Activated CD4-positive, alpha-beta T cell treated with anti-CD3 and anti-CD28 coated beads, Interleukin-2, amount 50 U/mL, for 1 hour (primary cell): ENCODE measurements at places on chromosomes 11 and 22.

DNA sequence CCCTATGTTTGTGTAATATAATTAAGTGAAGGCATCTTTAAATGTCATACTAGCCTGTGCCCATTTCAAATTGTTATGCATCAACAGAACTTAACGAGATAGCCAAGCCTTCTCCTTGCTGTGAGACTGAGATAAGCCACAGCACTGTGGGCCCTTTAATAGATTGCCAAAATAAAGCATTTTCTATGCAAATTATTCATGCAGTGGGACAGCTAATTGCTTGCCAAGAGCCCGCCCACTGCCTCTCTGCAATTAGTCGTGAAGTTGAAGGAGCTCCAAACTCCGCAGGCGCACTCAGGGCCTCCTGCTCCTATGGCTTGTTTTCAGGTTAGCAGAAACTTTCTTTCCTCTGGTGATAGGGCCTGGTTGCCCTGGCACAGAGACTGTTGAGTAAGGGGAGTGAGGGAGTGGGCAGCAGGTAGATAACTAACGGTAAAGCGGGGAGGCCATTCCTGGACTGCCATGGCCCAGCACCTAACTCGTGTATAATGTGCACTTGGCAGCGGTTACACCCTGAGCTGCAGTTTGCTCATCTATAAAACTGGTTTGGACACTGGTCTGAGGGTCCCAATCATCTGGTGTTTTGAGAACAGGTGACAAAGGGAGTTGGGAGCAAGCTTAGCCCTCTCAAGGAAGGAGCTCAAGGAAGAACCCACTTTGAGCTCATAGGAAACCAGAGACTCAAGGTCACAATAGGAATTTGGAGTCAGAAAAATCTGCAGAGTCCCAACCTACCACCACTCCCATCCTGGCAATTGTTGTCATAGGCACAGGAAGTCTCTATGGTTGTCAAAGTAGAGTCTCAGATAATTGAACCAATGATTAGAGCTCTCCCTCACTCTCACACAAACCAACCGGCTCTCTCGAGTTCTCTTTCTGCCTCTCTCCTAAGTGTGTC lies 33.9 kb upstream of the RIC3 start:
- DNase-seq, result no peak

DNA sequence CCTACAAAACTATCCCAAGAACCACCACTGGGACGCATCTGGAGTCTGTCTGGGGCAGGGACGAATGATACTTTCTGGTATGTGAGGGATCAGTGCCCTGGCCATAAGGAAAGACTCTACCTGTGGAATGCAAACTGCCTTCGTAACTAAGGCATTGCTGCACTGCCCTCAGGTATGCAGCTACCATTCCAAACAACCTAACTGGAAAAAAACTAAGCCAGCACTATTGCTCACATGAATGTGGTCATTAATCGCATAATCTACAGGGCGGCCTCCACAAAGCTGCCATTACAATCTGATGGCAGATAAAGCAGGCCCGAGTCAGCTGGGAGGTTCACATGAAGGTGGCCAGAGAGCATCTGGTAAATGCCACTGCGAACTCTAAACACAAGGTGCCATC lies 3.9 kb downstream of the PACSIN2 start:
- no peak for DNase-seq

DNA sequence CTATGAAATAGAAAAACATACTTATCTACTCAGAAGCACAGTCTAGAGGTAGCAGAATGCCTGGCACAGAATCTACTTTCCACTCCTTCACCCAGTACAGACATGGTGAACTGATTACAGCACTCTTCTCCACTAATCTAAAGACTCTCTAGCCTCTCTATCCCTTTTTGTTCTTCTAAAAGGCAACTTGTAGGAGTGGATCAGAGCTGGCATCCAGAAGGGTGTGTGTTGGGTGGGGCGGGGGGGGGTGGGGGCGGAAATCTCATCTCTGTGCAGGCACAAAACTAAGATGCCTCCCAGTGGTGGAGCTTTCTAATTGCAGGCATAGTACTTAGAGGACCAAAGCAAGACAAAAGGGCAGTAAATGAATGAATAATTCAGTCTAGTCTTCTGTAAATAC lies 11.5 kb upstream of the EMID1 start:
- DNase-seq, result no peak

DNA sequence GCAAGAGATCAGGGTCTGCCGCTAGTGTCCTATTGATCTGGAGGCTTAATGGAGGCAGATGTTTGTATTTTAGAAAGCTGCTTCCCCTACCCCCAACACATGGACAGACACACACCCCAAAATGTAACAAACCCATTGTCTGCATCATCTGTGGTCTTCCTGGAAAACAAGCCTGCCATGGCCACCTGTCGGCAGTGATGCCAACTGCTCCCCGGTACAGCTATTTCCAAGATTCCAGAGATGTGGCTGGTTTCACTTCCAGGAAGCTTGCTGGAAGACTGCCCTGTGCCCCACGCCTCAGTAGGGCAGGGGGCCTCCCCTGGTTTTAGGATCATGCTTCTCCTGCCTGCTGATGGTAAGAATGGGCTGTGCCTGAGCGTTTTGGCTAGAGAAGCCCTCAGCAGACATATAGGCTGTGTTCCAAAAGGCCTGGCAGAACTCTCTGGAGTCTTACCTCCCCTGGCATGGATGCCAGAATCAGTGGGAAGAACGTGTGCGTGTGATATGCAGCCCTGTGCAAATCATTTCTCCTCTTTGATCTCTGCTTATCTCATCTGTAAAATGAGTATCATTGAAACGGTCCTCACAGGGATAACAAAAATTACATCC lies 108.6 kb downstream of the FBXO7 start:
- DNase-seq, result no peak

- DNase-seq, result peak; percentile 44
Measured at GRCh38 chr22:38461414-38462081, 6.3 kb upstream of the KDELR3 start.

- DNase-seq, result no peak
Measured at GRCh38 chr22:30989474-30989873, 20.4 kb downstream of the TUG1 start.

- no peak for DNase-seq
Measured at GRCh38 chr11:110808248-110808647, 96.0 kb upstream of the ARHGAP20 start.

DNA sequence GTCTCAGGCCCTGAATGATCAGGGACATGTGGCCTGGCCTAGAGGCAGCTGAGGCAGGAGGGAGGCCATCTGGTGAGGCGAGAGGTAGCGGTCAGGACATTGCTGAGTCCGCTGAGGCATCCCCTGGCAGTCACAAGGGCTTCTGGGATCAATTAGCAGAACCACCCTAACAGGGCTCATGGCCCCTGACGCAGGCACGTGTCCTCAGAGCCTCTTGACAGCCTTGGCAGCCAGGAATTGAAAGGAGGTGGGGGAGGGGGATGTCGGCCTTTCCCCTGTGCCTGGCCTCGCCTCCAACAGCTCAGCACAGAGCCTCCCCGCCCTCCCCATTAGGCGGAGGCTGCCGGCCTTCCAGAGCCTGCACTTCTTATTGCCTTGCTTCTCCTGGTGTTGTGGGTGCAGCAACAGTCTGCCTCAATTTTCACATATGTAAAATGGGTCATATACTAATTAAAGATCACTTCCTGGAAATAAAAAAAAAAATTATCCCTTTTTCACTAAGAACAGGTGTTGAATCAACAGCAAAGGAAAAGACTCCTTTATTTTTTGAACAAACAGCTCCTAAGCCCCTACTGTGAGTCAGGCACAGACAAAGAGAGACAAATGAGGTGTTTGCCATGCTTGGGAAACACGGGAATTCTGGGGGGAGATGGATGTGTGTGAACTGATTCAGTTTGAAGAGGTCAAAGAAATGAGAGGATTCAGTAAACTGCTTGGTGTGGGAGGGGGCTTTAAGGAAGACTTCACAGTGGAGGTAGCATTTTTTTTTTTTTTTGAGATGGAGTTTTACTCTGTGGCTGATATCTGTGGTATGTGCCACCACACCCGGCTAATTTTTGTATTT lies 55.3 kb downstream of the NFAM1 start:
- DNase-seq, result no peak
